ENCODE measurements at places on chromosomes 7 and 10.

GRCh38 chr10:119658274-119658673 is 7.1 kb downstream of the BAG3 start:
- peak; percentile 94 for ATAC-seq

DNA sequence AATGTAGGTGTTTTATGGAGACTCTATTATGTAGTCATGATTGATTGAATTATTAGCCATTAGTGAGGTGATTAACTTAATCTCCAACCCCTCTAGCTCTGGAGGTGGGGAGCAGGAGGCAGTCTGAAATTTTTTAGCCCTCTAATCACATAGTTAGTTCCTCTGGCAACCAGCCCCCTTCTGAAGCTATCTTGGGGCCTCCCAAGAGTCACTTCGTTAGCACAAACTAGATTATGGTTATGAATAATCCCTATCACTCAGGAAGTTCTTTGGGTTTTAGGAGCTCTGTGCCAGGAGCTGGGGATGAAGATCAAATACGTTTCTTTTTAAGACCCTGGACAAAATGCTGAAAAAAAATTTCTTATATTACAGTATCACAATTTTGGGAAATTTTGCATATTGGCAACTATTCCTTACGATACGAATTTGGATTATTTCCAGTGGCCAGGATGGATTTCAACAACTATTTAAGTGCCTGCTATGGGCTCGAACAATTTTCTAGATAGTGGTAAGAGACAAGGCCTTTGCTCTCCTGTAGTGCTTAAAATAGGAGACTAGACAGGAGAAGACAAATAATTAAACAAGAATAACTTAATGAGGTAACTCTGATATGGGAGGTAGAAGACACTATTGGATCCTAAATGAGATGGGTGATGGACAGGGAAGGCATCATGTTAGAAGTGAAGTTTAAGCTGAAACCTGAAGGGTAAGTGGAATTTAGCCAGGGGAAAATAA is 52.9 kb downstream of the BTAF1 start:
- ATAC-seq, result no peak

GRCh38 chr10:13890233-13891127 is 303.7 kb downstream of the PRPF18 start:
- peak; percentile 24 for ATAC-seq

GRCh38 chr10:69864321-69864720 is 62.6 kb downstream of the COL13A1 start:
- no peak for ATAC-seq
